Stimulated activated CD8-positive, alpha-beta memory T cell treated with anti-CD3 and anti-CD28 coated beads, Interleukin-12 subunit alpha, Interleukin-12 subunit beta, amount 100 ng/mL, for 1 hour (primary cell): ENCODE measurements at places on chromosomes 11 and 22.

- DNase-seq, result no peak
Observed at GRCh38 chr22:37661160-37661924, 2.8 kb downstream of the PDXP start.

DNA sequence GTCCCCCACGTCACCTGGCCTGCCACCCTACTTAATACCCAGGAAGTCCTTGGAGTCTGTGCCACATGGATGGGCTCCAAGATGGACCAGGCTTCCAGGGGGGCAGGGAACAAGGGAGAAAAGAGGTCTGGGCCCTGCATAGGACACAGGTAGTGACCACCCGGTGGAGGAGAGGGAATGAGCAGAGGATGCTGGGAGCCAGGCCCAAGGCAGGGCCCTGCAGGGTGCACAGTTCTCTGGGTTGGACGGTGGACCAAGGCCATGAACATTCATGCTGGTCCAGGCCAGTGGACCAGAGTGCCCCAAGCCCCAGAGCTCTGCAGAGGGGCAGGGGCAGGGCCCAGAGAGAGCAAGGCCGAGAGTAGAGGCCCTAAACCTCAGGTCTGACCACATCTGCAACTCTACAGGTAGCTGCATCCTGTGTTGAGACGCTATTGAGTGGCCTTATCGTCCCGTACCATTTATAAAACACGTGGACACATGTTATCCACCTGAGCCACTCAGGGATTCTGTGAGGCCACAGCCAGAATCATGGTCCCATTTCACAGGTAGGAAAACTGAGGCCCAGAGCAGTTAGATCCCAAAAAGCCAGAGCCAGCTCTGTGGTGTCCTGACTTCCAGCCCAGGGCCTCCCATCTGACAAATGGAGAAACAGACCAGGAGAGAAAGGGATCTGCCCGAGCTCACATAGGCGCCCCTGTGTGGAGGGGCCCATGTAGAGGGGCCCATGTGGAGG lies 46.4 kb downstream of the IGLL5 start:
- no peak for DNase-seq

GRCh38 chr22:19115628-19116027 lies 6.6 kb downstream of the DGCR2 start:
- no peak for DNase-seq

DNA sequence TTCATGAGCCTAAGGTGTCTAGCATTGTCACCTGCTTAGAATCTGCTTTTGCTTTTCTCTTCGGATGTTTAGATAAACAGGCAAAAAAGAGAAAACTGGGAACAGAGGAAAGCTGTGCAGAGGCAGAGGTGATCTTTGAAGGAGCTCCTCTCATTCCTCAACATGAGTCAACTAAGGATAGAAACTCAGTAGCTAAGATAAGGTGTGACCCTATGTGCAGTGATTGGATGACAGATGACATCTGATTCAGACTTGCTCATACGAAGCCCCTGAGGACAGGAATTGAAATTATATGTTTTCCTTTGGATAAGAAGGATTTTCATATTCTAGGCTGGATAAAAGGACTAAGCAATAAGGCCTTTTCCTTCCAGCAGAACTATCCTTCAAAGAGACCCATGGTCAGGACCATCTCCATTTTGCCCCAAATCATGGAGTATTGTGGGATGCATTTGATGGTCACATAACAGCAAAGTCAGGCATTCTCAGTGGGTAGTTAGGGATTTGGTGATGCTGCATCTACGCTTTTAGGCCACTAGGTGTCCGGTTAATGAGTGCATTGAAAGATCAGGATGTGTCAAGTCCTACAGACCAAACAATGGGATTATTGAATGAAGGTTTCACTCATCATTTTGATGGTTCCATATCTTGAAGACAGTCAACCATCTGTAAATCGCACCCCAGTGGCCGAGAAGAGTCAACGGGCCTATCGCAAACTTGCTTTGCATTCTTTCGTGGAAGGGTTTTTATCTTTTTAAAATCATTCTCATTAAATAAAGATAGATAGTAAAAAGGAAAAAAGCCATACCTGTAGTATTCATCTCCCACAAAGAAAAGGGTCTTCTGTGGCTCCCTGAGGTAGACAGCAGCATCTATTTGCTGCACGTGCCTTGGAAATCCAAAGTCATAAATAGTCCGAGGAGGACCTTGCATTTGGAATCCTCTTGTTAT lies 32.2 kb downstream of the MMP20 start:
- no peak for DNase-seq

DNA sequence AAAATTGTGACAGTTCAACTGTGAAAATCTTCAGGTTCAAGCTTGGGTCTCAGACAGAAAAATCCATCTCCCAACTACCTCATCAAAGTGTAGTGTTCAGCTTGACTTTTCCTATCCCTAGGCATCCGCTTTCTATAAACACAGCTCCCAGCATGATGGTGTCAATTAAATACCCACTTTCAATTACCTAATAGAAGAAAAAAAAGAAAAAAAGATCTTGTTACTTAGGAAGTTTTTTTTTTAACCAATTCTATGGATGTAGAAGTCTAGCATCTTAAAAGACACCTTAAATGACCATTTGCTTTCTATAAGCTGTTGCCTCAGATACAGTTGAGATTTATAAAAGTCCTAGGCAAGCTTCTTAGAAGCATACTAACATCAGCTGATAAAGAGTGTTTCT lies 244.1 kb upstream of the MTNR1B start:
- DNase-seq, result no peak

DNA sequence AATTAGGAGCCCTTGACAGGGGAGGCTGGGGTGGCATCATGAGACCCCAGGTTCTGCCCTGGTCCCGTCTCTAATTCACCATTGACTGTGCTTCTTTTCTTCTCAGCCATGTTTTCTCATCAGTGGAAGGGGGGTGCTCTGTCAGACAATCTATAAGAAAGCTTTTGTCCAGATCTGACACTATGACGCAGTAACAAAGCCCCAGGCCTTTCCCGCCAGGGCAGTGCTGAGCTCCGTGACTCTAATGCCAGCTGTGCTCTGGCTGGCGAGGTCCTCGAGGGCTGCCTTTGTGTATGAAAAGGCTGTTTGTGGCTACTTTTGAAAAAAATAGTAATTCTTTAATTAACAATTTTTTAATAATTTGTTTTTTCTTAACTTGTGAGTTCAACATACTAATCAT lies 3.2 kb downstream of the CD6 start:
- no peak for DNase-seq

- DNase-seq, result no peak
Observed at GRCh38 chr11:9941991-9942390, 278.1 kb downstream of the SWAP70 start.

GRCh38 chr11:128662076-128662475 lies 31.8 kb upstream of the FLI1 start:
- DNase-seq, result no peak

- DNase-seq, result no peak
Observed at GRCh38 chr11:109747839-109748238, 325.8 kb downstream of the C11orf87 start.

- DNase-seq, result no peak
Observed at GRCh38 chr22:39645532-39645931, 75.0 kb downstream of the CACNA1I start.

DNA sequence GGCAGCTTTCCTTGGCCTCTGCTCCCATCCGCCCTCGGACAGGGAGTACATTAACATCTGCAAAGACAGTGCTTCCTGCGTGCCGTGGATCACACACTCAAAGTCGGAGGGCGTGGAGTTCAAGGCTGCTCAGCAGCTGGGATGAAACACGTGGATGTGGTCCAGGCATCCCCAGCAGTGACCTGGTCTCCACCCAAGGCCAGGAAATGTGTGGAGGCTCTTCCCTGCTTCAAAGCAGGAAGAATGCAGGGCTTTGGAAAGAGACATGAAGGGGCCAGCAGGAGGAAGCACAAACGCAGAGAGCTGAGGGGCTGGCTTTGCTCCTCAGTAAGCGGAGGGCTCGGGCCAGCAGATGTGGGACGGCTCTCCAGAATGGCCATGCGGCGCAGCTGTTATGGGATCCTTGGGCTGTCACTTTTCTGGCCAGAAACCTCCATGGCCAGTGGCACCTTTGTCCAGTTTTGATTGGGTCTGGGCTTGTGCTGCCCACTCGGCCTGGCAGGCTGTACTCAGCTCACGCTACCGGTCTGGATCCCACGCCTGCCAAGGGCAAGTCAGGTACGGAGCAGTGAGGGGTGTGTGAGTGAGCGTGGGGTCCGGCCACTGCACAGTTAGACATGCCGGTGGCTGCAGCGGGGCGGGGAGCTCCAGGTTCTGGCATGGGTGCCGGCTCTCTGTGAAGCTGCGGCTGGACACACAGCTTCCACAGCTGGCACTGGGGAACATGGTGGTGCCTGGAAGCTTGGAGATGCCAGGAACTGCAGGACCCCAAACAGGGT lies 438.0 kb downstream of the TBC1D22A start:
- DNase-seq, result no peak
